ENCODE measurements at places on chromosomes 1 and 21.

DNA sequence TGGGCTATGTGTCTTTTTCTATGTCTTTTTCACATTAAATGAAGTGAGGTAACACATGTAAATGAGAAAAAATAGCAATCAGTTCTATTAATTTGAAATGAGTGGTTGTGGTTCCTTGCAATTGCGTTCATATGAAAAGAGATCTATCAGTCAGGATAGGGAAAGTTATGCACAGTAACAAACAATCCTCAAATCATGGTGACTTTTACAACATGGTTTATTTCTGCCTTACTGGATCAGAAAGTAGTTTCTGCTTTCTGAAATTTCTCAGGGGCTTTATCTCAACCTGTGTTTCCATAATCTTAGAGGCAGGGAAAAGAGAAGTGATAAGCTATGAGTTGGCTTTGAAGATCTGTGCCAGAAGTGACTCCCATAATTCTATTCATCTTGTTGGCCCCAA lies 39.0 kb downstream of the DOP1B start:
- DNase-seq = no peak

GRCh38 chr1:245802941-245803665 lies 648.3 kb downstream of the KIF26B start:
- DNase-seq = no peak

GRCh38 chr1:50279622-50280330 lies 143.5 kb downstream of the DMRTA2 start:
- peak; percentile 18 for DNase-seq

GRCh38 chr1:113835686-113836290 lies 23.5 kb upstream of the RSBN1 start:
- DNase-seq = peak; percentile 35

GRCh38 chr1:41812453-41812852 lies 106.3 kb downstream of the HIVEP3 start:
- DNase-seq = peak; percentile 87

- no peak for DNase-seq
Measured at GRCh38 chr1:8424539-8425116, 106.7 kb downstream of the SLC45A1 start.

Data from right lung (tissue), 10 donors.